ENCODE measurements at places on chromosomes 16 and 17.

DNA sequence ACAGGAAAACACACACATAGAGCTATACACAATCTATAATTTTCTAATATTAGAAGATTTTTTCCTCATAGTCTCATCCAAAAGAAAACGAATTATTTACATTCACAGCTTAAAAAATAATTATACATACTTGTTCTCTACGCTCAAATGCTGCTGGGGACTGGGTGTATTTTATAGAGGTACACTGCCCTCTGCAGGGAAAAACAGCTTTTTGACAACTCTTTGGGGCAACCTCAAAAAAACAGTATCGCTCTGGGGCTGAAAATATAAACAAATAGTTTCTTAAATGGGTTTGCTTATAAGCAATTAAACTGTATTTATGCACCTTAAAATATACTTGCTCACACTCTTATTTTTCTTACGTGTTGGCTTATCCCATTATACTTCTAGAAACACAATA lies 261.8 kb upstream of the PSMD7 start:
- DNase-seq = no peak

GRCh38 chr16:85566561-85567100 lies 46.5 kb upstream of the GSE1 start:
- no peak for DNase-seq

GRCh38 chr17:882827-883585 lies 96.6 kb downstream of the NXN start:
- no peak for DNase-seq

DNA sequence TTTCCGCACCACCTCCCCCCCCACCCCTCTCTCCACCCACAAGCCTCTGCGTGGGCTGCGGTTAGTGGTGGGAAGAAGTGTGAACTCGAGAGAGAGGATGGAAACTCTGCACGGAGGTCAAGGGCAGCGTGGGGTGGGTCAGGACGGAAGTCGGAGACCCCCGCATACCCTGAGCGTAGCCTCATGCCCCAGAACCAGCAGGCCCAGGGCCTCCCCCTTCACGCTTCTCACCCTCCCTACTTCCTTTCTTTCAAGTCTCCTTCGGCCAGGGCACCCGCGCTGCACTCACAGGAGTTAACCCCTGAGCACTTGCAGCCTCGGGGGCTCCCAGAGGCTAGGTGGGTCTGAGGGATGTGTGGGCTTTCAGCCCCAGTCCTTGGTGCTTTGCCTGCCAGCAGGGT lies 9.2 kb downstream of the TBKBP1 start:
- no peak for DNase-seq

DNA sequence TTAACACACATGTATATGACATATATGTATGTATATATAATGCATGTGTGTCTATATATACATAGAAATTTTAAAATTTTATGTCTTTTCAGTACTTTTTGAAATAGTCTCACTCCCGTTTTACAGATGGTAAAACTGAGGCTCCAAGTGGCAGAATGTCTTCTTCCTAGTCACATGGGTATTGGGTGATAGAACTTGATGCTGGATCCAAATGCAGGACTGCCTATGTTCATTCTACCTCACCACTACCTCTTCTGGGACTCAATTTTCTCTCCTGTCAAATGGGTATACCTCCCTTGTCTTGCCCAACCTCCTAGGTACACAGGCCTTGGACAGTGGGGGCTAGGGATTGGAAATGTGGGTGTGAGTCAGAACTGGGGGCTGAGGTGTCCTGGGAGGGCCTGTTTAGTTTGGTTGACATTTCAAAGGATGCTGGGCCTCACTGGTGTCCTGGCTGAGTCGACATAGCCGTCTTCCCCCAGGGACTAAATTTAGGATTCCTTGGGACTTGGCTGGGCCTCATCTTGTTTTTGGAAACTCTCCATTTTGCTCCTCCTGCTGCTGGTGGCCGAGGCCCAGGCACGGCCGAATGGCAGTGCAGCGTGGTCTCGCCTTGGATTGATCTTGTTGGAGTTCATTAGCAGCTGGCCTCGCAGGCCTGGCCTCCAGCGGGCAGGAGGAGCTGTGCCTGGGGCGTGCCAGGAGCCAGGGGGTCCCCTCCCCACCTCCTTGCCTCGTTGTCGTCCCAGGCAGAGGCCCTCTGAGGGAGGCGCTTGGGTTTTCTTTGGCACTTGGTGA lies 25.9 kb downstream of the NKD1 start:
- DNase-seq = no peak

DNA sequence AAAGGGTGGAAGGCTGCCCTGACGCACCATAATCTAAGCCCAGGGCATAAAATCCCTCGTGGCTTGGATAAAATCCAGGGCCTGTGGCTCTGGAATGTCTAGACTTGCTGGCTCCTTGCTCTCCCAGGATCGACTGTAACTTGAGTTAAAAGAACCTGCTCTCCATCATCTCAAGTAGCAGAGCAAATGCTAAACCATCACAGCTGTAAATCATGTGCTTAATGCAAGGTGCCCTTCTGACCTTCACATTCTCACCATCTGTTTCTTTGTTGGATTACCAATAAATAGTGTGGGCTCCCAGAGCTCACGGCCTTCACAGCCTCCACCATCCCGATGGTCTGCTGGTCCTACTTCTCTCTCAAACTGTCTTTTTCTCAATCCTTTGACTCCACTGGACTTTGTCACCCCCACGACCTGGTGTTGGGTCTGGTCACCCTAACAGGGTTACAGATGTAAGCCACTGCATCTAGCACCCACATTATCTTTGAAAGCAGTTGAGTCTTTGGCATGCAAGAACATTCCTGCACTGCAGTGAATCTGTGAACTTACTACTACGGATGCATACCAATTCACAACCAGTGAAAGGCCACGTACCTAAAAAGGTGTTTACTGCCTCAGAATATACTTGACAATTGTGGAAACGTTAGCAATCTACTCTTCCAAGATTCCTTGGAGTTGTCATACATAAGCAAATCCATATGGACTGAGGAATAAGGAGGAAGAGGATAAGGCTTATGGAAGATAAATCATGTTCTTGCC lies 15.3 kb downstream of the RSL1D1 start:
- no peak for DNase-seq

DNA sequence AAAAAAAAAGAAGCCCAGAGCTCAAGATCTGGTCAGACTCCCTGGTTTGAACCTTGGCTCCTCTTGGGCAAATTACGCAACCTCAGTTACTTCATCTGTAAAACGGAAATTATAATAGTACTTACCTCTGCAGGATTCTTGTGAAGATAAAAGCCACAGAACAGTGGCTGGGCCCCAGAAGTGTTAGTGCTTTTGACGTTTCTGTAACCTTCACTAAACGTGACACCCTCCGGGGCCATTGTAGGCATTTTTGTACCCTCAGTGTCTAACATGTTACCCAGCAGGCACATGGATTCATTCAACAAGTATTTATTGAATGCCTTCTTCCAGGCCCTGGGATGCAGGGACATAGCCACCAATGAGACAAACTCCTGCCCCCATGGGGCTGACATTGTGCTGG lies 58.0 kb downstream of the PITPNC1 start:
- DNase-seq = no peak

DNA sequence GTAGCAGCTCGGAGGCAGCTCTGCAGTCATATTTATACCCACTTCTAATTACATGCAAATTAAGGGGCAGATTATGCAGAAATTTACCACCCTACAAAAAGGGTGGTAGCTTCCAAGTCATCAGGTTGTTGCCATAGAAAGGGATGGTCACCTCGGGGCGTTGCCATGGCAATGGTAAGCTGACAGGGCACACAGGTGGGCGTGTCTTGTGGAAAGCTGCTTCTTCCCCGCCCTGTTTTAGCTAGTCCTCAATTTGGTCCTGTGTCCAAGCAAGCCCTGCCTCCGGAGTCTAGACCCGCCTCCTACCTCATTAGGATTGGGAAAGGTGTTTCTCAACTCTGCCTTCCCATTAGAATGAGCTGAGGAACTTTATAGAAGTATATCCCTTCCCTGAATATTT lies 98.7 kb downstream of the HS3ST2 start:
- DNase-seq = no peak
